CD4-positive, alpha-beta T cell treated with Interleukin-21 for 1 hour (primary cell): ENCODE measurements at places on chromosomes 11 and 22.

DNA sequence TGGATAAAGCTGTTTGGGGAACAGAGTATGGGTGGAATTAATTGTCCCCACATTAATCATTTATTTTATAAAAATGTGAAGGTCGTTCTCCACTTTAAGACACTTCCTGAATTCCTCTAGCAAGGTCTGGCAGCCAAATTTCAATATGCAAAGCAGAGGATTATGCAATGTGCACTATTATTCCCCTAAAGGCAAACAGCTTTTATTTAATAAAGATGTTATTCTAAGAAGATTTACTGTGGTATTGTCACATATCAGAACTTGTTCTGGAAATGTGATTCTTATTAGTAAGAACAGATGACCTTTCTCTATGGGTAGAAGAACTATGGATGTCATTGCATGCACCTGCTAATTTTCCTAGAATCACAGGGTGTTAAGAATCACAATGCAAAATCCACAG is 1128.8 kb upstream of the CCDC90B start:
- no peak for DNase-seq

DNA sequence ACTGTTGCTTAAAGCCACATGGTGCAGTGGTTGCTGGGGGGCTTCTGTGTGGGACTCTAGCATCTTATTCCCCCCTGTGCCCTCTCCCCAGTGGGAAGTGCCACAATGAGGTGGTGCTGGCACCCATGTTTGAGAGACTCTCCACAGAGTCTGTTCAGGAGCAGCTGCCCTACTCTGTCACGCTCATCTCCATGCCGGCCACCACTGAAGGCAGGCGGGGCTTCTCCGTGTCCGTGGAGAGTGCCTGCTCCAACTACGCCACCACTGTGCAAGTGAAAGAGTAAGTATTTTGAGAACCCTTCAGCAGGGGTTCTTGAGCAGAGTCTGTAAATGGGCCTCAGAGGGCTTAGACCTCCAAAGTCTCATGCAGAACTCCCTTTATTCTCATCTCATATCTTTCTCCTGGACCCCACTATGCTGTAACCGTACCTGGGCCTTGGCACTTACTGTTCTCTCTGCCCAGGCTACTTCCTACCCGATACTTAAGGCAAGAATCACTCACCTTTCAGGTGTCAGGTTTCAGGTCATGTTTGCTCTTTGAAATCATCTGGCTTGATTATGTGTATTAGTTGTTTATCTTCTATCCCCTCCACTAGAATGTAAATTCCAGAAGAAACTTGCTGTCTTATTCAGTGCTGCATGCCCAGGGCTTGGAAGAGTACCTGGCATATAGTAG is 32.4 kb downstream of the PIK3IP1 start:
- DNase-seq = no peak

DNA sequence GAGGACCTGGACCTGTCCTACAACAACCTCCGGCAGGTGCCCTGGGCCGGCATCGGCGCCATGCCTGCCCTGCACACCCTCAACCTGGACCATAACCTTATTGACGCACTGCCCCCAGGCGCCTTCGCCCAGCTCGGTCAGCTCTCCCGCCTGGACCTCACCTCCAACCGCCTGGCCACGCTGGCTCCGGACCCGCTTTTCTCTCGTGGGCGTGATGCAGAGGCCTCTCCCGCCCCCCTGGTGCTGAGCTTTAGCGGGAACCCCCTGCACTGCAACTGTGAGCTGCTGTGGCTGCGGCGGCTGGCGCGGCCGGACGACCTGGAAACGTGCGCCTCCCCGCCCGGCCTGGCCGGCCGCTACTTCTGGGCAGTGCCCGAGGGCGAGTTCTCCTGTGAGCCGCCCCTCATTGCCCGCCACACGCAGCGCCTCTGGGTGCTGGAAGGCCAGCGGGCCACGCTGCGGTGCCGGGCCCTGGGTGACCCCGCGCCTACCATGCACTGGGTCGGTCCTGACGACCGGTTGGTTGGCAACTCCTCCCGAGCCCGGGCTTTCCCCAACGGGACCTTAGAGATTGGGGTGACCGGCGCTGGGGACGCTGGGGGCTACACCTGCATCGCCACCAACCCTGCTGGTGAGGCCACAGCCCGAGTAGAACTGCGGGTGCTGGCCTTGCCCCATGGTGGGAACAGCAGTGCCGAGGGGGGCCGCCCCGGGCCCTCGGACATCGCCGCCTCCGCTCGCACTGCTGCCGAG is 1.5 kb downstream of the LRFN4 start:
- no peak for DNase-seq

- DNase-seq = no peak
These were observed 320.5 kb downstream of the AASDHPPT start for GRCh38 chr11:106397787-106398501.

- no peak for DNase-seq
These were observed 551.6 kb downstream of the METTL15 start for GRCh38 chr11:28659716-28660348.

DNA sequence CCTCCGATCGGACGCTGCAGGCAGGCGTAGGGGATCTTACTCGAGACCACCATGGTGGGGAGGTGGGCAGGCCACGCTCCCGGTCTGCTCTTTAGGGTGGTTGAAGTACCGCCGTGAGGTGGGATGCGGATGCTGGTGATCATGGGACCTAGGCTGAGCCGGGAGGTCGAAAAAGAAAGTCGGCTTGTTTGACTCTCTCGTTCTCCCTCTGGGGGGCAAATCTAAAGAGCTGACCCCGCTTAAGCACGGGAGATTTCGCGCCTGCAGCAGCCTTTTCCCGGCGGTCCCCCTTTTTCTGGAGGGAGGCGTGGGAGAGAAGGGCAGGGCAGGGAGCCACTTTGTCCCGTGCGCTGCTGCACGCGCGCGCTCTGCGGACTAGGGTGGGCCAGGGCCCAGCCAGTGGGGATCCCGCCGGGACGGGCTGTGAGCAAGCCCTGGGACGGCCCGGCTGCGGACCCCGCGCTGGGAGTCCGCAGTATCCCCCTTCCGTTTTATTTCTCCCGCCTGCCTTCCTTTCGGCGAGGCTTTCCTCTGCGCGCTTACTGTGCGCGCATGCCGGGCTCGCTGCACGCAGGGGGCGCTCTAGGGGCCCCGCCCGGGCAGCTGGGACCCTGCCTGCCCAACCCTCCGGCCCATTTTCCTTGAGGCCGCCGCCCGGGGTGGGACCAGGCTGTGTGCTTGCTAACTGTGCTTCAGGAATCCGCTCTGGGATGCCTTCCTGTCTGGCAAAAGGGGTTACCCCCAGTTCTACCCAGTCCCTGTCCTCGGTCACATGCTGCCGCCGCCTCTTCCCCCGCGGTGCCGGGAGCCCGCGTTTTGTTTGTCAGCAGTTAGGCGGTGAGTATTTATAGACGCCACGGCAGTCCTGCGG is 81.0 kb downstream of the PRR5L start:
- DNase-seq = peak; percentile 73

GRCh38 chr11:71465054-71465453 is 12.1 kb downstream of the NADSYN1 start:
- DNase-seq = no peak

GRCh38 chr22:32764330-32765131 is 37.0 kb upstream of the TIMP3 start:
- DNase-seq = no peak

DNA sequence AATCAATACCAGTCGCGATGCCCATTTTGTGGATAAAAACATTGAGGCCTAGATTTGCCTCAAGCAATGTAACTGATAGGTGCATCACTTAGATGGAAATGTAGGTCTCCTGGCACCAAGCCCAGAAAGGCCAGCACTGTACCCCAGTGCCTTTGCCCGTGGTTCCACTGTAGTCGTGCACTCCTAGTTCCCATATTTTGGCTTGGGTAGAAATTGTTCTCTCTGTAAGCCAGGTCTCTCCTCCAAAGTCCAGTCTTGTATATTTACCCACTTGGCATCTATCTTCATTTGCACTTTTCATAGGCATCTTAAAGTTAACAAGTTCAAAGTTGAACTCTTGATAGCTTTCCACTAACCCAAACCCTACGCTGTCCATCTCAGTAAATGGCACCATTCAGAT is 41.6 kb upstream of the DMC1 start:
- no peak for DNase-seq

- no peak for DNase-seq
These were observed 26.9 kb downstream of the PPFIA1 start for GRCh38 chr11:70297341-70297740.

- DNase-seq = no peak
These were observed 6.0 kb downstream of the FGF19 start for GRCh38 chr11:69697861-69698260.

DNA sequence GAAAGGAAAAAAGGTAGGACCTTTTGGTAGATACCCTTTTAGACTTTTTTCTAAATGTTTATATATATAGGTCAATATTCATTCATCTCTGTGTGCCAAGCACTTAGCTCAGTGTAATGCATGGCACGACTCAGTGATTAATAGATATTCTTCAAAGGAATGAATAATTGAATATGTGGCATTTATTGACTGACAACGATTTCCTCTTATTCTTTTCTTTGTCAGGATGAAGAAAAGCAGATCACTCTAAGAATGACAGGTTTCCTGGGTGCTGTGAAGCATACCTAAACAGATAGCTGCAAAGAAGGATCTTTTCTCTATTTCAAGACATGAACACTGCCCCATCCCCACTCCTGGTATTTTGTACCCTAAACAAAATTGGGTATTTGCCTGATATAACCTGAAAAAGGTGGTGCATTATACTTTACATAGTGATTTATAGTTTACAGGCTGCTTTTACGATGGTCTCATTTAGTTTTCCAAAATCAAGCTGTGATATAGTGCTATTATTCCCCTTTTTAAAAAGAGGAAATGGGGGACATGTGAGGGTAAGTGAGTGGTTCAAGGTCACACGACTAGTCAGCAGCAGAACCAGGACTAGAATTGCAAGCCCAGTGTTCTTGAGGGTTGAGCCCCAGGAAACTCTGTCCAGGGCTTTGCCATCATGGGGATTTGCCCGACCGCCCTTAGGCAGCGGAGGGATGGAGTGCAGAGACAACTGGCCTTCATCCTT is 32.9 kb upstream of the CLMP start:
- DNase-seq = no peak

GRCh38 chr22:36331912-36332622 is 55.7 kb downstream of the MYH9 start:
- DNase-seq = peak; percentile 70

DNA sequence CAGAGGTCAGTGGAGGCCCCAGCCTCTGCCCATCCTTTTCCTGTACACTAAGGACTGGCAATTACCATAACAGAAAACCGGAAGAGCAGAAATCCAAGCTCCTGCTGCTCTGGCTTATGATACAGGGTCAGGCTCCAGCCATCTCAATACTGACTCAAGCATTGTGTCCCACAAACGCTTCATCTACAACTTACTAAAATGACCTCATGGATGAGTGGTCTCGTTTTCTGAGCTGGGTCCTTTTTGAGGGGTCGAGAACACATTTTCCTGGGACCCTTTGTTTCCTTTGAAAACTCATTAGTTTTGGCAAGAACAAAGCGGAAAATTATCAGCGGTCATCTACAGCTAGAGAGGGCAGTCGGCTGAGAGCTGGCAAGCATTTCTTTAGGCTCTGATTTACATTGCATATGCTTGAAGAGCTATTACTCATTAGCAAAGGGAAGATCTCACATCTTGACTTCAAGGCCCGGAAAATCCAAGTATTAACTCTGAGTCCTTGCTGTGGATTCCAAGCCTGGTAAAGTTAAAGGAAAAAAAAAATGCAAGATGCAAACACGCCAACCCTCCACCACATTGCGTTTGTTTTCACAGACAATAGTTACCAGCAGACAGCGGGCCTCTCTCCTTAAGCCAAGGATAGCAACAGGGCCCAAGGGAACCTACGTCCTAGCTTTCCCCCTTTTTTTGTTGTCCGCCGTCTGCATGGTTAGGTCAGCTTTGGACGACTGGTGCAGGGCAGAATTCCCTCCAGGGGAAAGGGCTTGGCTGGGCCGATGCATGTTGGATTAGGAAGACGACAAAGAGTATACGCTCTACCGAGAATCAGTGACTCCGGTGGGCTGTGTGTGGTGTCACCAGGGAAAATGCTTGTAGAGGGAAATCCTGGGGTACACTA is 1.8 kb downstream of the TESMIN start:
- no peak for DNase-seq

DNA sequence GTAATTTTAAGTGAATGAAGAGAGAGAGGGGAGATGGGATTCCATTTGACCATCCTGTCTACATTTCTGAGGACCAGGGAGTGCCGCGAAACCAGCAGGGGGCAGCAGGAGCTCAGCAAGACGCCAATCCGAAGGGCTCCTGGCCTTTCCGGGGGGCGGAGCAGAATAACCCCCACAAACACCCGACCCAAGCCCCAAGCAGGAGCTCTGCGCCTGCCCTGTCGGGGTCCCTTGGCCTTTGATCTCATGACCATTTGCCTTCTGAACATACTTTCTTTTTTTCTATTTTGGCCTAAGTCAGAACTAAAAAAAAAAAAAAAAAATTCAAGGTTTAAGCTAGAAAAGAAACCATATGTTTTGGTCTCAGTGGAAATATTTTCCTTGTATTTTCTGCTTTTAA is 21.9 kb upstream of the SCN2B start:
- peak; percentile 83 for DNase-seq

DNA sequence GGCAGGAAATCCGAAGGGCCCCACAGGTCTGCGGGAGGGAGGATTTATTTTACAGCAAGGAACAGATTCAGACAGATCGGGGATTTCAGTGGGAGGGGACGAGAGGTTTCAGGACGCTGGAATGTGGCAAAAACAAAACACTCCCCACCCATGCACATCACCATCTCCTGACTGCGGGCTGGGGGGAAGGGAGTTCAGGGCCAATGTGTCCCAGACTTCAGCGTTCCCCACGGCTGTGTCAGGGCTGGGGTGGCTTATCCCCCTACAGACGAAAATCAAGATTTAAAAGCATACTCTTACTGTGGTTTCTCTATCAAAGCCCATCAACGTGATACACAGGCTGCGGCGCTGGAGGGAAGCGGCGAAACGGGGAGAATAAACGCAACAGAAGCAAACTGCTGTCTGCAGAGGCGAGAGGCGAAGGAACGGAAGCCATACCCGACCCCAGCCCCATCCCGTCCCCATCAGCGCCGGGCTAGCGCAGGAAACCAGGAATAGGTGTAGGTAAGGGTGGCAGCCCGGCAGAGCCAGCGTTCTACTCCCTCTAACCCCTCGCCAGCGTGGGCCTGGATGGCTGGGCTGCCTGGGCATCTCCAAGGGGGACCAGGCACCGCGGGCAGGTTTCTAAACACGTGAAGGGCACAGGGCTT is 2.7 kb downstream of the TENM4 start:
- no peak for DNase-seq

GRCh38 chr22:47269516-47270088 is 507.2 kb downstream of the TBC1D22A start:
- DNase-seq = no peak

- DNase-seq = no peak
These were observed 52.2 kb downstream of the GAB2 start for GRCh38 chr11:78365381-78365792.

- no peak for DNase-seq
These were observed 278.5 kb upstream of the CCDC179 start for GRCh38 chr11:23138761-23139160.

- no peak for DNase-seq
These were observed 137.8 kb downstream of the GRIK4 start for GRCh38 chr11:120649316-120649715.

- no peak for DNase-seq
These were observed 39.3 kb downstream of the ZNRF3 start for GRCh38 chr22:28922540-28923244.

DNA sequence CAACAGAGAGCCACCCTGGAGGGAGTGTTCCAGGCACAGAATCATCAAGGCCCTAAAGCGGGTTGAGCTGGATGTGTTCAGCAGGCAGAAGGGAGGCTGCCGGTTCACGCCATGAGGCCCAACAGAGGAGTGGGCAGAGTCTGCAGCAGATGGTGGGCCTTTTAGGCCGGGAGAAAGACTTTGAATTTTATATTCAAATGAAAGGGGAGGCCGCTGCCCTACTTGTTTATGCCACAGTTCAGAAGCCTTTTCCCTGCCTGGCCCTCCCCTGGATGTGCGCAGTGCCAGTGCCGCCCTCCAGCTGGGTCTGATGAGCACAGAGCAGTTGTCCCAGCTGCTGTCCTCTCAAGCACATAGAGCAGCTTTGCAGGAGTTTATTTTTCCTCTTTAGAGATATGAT is 46.9 kb upstream of the TTC12 start:
- DNase-seq = no peak
